ENCODE measurements at places on chromosomes 11 and 22. TPM values are rescaled to one million over a fixed set of nuclear protein-coding genes. Genes with fewer than 3 reads are reported as not detected.
A peak's percentile ranks its signal among the peaks of the same experiment; 100 is the strongest.

The VSTM5 gene
- polyA plus RNA-seq, result 0.84 TPM

The CADM1 gene
- 138 TPM for polyA plus RNA-seq

The BCL2L13 gene
- 31.8 TPM for polyA plus RNA-seq

The CLDN5 gene
- 56.4 TPM for polyA plus RNA-seq

The DDX6 gene
- polyA plus RNA-seq, result 143 TPM

The ZNF214 gene
- polyA plus RNA-seq, result 8.3 TPM

The LRRC74B gene
- 0.31 TPM for polyA plus RNA-seq

The GNAZ gene
- 4.7 TPM for polyA plus RNA-seq

The NEFH gene
- polyA plus RNA-seq, result 4.1 TPM

DNA sequence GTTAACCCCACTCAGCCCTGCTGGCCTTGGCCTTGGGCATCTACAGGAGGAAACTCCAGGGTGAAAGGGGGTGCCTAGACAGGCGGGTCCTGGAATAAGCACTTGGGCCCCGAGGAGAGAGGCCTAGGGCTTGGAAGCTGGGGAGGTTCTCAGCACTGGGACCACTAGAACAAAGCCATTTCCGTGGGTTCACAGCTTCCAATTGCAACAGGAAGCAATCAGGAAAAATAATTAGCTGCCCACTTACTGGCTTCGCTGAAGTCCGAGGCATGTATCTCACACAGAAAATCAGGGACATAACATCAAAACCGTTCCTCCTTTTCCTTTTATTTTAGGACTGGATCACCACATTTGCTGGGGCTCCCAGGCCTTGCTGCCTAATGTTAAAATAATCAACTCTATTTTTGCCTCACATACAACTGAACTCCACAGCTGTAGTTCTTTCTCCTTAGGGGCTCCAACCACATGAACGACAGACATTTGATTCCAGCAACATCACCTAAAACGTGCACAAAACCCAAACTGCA, 161.1 kb upstream of the GRK3 start:
- no peak for DNase-seq

DNA sequence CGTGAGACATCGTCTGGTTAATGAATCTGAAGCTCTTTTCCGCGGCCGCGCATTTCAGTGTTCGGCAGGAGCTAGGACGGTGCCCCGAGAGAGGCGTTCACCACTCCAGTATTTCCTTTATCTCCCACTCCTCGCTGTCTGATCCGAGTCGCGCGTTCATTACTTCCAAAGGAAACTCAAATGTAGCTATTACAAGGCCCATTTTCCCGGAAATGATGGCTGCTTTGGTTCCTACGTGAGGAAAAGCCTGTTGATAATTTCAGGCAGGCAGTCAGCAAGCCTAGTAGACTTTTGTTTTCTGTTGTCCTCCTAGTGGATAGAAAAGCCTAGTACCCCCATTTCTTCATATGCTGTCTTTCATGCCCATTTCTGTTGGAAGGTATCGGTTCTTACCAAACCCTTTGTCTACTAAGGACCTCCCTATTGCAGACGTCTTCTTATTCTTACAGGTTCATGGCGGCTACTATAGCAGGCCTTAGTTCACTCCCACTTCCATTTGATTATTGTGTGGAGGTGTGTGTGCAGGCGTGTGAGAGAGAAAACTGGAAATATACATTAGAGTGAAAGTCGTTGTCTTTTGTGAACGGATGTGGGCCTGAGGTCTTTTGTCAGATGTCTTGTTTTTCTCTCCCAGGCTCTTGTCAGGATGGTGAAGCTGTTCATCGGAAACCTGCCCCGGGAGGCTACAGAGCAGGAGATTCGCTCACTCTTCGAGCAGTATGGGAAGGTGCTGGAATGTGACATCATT, 737 bp downstream of the RBM4 start:
- no peak for DNase-seq

GRCh38 chr22:35684270-35684700, 33.4 kb upstream of the APOL5 start:
- DNase-seq, result no peak

- peak; percentile 36 for DNase-seq
Observed at GRCh38 chr11:12963792-12964536, 45.2 kb upstream of the RASSF10 start.

DNA sequence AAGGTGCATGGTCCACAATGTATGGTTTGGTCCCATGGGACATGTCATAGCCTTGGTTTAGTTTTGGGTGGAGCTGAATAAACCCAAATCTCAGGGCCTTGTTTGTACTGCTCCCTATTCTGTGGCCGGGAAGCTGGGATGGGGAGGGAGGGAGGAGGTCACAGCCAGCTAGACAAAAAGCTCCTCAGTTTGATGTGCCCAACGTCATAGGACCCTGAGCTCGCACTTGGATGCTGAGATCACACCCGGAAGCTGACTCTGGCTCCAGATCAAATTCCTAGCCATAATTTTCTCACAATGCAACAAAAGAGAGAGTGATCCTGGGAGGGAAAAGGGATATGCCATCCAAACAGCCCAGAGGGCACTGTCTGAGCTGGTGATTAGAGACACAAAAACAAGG, 1.5 kb downstream of the HSPB2 start:
- DNase-seq, result no peak

- no peak for DNase-seq
Observed at GRCh38 chr22:28143961-28144745, 225.1 kb upstream of the PITPNB start.

- no peak for DNase-seq
Observed at GRCh38 chr11:71421392-71421950, 26.7 kb downstream of the DHCR7 start.

DNA sequence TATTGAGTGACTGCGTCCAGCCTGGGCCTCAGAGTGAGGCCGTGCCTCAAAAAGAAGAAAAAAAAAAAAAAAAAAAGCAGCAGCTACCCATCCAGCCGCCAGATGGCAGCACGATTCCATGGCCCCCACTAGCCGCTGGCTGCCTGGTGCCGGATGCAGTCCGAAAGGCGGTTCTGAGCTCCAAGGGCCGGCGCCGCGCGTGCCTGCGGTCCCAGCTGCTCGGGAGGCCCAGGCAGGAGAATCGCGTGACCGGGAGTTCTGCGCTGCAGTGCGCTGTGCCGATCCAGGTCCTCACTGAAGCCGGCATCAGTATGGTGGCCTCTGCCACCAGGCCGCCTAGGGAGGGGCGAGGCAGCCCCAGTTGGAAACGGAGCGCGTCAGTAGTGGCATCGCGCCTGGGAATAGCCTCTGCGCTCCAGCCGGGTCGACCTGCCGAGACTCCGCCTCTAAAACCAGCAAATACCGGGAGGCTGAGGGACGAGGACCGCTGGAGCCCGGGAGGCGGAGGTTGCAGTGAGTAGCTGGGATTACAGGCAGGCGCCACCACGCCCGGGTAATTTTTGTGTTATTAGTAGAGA, 19.3 kb downstream of the SCARF2 start:
- DNase-seq, result peak; percentile 80

DNA sequence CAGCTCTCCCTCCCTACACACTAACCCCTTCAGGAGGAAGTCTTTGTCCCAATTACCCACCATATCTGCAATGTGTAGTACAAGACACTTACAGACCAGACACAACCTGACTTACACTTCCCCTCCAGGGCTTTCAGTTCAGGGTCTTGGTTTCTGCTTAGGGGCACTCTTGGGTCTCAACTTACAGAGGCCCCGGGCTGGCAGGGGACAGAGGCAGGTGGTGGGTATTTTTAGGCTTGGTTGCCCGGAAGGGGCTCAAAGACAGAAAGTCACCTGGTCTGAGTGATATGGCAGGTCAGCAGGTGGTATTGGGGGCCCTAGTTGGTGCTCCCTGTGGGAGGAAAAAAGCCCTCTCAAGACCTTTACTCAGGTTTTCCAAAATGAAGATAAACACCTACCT, 3.4 kb upstream of the TMEM184B start:
- DNase-seq, result no peak

DNA sequence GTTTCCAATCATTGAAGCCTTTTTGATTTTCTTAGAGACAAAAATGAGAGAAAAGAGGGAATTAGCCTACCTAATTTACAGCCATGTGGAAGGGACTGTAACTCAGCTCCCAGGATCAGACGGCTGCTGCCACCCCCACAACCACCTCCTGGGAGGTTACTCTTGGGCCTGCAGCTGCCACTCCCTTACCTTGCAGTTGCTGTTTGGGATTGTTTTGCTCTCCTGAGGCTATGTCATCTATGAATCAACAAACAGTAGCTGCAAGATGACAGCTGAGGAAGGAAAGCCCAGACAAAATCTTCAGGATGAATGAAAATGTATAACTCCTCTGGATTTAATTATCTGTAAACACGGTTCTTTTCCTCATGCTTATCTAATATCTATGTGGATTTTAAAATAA, 28.0 kb upstream of the ZC3H12C start:
- no peak for DNase-seq

- peak; percentile 91 for DNase-seq
Observed at GRCh38 chr11:64148226-64148916, 17.5 kb downstream of the MACROD1 start.

GRCh38 chr11:74282914-74283371, 28.5 kb downstream of the P4HA3 start:
- no peak for DNase-seq

- no peak for DNase-seq
Observed at GRCh38 chr11:71248656-71249055, 3.7 kb downstream of the SHANK2 start.

DNA sequence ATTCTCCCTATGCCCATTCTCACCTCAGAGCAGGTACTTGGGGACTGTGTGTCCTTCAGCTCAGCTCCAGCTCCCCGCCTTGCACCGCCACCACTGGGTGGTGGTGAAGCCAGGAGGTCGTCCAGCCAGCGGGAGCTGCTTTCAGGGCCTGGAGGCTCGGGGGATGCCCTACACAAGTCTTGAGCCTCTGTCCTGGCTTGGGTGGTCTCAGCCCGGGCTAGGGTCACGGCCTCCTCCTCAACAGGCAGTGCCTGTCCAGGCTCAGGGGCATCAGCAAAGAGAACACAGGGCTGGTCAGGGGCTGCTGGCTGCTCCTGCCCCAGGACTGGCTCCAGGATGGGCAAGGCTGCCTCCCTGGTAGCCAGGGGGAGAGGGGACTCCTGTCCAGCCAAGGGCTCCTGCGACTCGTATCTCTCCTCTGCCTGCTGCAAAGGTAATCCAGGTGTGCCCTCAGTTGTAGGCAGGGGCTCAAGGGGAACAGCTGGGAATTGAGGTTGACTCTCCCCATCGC, 12.2 kb downstream of the TNKS1BP1 start:
- no peak for DNase-seq

GRCh38 chr11:133917921-133918607, 38.7 kb downstream of the IGSF9B start:
- DNase-seq, result peak; percentile 71
